Mesangial cell (primary cell): ENCODE measurements at places on chromosomes 16 and 17. TPM values are rescaled to one million over a fixed set of nuclear protein-coding genes. Genes with fewer than 3 reads are reported as not detected.

The CRYM gene
- 7.5 TPM in 1 of 2 replicates, not detected in the other for total RNA-seq

The KRT24 gene
- total RNA-seq: not detected in 2 replicates

The SOCS1 gene
- total RNA-seq: 3.4 and 15.5 TPM in 2 replicates

The CHST5 gene
- not detected in 2 replicates for total RNA-seq

The CCR7 gene
- 0.13 TPM in 1 of 2 replicates, not detected in the other for total RNA-seq

The HOXB1 gene
- not detected in 2 replicates for total RNA-seq

The FBXO39 gene
- total RNA-seq: not detected in 2 replicates
